ENCODE measurements at places on chromosomes 6 and 20.

GRCh38 chr6:53584726-53585125, 39.8 kb upstream of the GCLC start:
- DNase-seq = no peak

GRCh38 chr6:55617272-55617671, 38.3 kb upstream of the HMGCLL1 start:
- DNase-seq = no peak

GRCh38 chr6:127076466-127076865, 42.0 kb upstream of the RSPO3 start:
- DNase-seq = no peak

DNA sequence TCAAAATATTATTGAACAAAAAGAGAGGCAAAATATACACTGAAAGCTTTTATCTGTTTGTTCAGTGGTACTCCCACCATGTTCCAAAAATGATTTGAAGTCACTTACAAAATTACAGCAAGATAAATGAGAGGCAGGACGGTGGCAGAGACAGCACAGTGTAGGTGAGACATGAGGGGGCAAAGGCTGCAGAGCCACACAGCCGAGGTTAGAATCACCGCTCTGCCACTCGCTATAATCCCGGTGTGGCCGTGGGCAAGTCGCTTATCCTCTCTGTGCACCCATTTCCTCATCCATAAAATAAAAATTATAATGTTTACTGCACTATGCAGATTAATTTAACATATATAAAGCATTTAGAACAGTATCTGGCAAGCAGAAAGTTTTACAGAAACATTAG, 140.1 kb upstream of the BEND6 start:
- DNase-seq = no peak

DNA sequence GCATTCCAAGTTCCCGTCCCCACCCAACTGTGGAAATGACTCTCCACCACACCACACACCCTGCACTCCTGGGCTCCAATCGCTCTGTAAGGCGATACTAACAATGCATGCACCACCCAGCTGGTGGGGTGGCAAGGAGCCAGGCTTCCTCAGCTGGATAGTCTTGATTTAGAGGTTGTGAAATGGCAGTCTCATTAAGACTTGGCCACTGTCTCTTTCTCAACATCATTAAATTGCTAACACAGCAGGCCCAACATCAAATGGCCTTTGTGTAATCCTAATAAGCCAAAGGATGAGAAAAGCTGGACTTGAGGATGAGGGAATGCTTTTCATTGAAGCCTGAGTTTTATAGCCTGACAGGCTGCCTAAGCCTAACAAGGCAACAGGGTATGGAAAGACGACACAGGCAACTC, 223.7 kb downstream of the GMDS start:
- no peak for DNase-seq

DNA sequence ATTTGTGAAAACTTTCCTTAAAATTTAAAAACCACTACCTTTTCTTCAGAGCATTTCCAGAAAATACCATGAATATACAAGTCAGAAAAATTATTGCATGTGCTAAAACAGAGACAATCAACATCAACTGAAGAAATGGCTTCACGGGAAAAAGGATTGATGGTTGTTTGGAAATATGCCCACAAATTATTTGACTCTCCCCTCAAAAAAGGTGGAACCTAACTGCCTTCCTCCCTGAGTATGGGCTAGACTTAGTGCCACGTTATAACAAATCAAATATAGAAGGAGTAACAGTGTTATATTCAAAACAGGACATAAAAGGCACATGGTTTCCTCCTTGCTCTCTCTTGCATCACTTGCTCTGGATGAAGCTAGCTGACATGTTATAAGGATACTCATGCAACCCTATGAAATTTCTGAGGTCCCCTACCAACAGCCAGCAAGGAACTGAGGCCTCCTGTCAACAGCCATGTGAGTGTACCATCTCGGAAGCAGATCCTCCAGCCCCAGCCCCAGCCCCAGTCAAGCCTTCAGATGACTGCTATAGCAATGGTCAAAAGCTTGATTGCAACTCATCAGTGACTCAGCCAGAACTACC, 8.4 kb downstream of the BTBD9 start:
- DNase-seq = no peak

DNA sequence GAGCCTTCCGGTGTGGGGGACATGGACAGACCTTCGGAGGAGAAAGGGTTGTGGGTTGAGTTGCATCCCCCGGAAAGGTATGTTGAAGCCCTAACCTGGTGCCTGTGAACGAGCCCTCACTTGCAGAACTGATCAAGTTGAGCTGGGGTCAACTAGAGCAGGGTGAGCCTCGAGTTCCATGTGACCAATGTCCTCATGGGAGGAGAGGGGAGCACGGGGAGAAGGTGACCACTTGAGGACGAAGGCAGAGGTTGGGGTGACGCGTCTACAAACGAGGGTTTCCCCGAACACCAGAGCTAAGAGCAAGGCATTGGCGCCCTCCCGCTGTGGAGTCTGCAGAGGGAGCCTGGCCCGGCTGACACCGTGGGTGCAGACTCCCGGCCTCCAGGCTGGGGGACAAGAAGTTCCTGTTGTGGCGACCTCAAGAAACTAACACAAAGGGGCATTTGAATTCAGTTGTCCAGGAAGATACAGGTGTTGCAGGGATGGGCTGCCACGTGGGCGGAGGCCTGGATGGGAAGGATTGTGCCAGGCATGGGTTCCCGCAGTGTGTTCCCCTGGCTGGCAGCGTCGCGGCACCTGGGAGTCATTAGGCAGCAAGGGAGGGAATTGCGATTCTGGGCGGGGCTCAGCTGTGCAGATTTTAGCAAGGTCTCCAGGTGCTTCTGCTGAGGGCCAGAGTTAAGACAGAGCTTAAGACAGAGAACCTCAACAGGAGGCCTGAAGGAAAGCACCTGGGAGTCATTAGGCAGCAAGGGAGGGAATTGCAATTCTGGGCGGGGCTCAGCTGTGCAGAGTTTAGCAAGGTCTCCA, 20.4 kb upstream of the UNC93A start:
- no peak for DNase-seq

Data from coronary artery (tissue), 2 donors.